ENCODE measurements at places on chromosomes 13 and 19.
A peak's percentile ranks its signal among the peaks of the same experiment; 100 is the strongest.

DNA sequence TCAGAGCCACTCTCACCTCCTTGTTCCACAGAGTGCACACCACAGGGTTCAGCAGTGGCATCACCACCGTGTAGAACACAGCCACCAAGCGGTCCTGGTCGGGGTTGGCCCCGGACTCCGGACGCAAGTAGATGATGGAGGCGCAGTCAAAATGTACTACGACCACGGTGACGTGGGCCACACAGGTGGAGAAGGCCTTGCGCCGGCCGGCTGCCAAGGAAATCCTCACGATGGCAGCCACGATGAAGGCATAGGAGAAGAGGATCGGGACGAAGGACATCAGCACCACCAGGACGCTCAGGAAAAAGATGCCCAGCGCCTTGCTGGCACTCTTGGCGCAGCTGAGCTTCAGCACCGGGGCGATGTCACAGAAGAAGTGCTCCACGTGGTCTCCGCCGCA, 33.9 kb downstream of the SYDE1 start:
- no peak for DNase-seq

DNA sequence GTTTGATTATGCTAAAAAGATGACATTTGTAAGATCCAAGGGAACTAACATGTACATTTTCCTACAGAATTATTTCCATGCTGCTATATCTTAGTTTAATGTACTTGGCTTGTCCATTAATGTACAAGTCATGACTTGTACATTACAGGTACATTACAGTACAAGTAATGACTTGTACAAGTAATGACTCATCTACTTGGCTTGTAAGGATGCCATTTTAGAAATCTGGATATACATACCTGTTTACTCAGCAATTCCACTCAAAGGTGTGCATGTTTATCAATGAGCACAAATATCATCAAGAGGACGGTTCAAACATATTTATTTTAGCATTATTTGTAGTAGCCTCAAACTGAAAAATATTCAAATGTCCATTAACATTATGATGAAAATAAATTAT, 87.0 kb upstream of the TRPC4 start:
- no peak for DNase-seq

- no peak for DNase-seq
These were observed 252.8 kb downstream of the RFC3 start for GRCh38 chr13:34070544-34071303.

DNA sequence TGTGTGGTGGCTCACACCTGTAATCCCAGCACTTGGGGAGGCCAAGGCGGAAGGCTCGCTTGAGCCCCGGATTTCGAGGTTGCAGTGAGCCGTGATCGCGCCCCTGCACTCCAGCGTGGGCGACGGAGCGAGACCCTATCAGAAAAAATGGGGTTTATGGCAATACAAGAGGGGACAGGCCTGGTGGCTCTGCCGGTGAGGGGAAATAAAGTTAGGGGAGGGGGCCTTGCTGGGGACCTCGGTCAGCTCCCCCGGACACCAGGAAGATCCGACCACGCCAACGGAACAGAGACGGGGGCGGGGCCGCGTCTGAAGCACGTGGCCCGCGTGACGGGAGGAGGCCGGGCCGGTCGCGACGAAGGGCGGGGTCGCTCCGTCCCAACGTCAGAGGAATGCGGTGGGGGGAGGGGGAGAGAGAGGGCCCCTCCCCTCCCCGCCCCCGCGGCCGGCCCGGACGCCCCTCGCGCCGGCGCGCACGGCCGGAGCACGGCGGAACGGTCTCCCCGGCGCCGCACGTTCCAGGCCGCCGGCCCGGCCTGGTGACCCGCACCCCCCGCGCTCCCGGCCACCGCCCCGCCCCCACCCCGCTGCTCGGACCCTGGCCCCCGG, 1.9 kb upstream of the HNRNPL start:
- peak; percentile 89 for DNase-seq

- DNase-seq, result no peak
These were observed 324.9 kb downstream of the UQCRFS1 start for GRCh38 chr19:28887920-28888618.

DNA sequence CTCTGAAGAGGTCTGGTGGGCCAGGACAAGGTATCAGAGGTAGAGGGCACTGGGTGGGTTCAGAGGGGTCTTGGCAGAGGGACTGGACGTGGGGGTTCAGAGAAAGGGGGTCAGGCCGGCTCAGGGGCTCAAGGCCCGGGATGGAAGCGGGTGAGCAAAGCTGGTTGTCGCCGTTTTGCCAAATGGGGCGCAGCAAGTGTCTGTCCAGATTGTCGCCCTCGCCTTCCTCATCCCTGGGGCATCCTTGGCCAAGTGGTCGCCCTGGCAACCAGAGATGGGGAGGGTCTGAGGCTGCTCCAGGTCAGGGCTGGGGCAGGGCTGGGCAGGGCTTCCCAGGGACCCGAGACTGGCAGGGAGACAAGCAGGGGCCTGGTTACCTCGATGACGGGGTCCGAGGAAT, 6.8 kb downstream of the DOHH start:
- DNase-seq, result no peak

DNA sequence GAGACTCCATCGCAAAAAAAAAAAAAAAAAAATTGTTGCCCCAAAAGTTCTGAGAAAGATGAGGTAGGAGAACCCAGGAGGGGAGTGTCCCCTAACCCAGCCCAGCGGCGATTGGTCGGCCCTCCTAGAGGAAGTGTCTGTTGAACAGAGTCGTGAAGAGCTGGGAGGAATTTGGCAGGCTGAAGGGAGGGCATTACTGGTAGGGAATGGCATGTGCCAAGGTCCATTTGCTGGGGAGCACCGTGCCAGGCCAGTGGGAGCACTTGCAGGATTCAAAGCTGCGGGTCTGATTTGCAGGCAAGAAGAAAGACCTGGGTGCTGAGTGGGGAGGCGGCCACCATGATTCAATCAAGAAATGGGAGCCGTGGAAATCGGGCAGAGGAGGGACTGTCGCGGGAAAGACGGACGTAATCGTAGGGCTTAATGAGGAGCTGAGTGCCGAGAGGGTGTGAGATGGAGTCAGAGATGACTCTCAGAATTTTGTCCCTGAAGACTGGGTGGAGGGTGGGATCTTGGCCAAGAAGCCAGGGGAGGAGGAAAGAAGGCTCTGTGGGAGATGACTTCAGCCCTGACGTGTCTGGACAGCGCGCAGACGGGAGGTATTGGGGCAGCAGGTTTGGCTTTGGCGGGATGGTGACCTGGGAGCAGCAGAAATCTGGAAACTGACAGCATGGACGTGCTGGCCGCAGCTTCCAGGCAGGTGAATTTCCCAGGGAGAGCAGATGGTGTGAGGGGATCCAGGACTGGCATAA, 15.4 kb downstream of the CERS4 start:
- DNase-seq, result no peak

DNA sequence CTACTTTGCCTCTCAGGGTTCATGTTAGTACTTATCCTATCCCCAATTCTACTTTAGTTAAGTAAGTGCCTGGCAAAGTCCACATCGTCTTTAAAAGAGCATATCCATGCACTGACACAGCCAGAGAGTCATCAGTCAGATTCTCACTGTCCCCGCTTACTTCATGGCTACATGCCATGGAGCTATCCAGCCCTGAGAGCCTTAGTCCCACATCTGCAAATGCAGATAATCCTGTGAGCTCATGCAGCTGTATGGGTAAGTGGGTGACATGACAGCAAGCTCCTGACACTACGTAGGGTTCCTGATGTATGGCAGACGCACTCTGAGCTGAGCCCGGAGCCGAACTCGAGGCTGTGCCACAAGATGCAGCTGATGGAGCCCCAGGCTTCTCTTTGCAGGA, 661.5 kb downstream of the LIG4 start:
- no peak for DNase-seq

DNA sequence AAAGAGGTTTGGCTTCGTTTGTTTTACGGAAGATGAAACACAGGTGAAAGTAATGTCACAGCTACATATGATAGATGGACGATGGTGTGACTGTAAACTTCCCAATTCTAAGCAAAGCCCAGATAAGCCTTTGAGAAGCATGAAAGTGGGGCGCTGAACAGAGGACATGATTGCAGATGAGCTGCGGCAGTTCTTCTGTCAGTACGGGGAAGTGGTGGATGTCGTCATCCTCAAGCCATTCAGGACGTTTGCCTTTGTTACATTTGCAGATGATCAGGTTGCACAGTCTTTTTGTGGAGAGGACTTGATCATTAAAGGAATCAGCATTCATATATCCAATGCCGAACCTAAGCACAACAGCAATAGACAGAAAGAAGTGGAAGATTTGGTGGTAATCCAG, 111.5 kb upstream of the DIAPH3 start:
- DNase-seq, result no peak

GRCh38 chr13:44719857-44720671, 143.9 kb upstream of the TSC22D1 start:
- peak; percentile 81 for DNase-seq

GRCh38 chr19:10431943-10432735, 11.8 kb downstream of the PDE4A start:
- DNase-seq, result no peak

DNA sequence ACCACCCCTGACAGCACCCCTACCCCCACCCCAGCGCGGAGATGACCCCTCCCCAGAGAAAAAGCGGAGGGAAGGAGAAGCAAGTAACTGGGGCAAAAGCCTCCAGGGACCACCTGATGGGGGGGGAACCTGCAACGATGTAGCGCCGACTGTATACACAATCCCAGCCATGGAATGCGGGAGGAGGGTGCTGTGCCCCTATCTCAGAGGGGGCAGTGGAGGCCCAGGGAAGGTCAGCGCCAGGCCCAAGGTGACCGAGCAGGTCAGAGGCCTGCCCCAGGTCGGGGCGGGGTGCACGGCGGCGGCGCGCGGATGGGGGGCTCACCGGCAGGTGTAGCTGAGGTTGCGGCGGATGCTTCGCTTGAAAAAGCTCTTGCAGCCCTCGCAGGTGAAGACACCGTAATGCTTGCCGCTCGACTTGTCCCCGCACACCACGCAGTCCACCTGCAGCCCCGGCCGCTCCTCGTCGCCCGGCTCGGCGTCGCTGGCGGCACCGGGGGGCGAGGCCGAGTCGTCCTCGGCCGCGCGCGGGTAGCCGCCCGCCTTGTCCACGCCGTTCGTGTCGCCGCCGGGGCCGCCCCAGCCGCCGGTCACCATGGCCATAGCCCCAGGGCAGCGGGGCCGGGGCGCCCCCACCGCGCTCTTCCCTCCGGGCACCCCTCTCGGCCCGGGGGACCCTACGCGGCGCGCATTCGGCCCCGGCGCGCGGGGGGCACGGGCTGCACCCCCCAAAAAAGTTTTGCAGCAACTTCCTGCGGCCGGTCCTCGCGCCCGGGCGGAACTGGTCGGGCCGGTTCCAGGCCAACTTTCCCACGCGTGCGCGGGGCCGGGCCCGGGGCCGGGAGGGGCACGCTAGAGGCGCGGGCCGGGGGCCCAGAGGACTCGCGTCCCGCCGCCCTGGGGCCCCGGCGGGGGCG, 843 bp downstream of the NR2F6 start:
- no peak for DNase-seq

DNA sequence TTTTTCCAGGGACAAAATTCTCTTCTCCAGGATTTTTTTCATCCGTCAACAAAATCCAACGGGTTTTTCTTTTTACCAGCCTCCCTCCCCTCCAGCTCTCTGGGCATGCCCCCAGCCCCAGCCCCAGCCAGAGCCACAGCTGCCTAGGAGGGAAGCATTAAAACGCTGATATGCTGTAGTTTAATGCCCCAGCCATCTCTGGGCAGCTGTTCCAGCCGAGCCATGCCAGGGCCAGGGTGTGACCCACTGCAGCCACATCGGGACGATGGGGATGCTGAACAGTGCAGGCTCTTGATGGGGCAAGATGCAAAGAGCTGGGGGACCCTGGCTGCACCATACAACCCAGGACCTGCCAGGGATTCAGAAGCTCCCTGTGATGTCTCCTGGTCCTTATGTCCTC, 32.1 kb downstream of the TSHZ3 start:
- DNase-seq, result no peak

GRCh38 chr13:110330491-110331011, 23.5 kb downstream of the COL4A2 start:
- peak; percentile 93 for DNase-seq

DNA sequence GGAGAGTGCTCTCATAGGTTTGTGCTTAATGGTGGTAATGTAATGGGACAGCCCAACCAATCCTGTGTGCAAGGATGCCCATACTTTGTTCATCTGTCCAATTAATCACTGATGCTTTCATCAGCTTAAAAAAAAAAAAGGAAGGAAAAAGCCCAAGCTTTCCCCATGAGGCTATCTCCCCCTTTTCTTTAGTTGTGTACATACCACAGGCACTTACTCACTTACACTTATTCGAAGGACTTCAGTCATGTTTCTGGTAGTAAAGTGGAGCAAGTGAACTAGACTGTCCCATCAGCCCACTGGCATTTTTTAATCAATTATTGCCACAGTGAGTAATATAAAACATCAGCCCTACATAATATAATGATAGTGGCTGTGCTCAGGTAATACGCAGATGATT, 183.5 kb upstream of the UFM1 start:
- no peak for DNase-seq

- DNase-seq, result no peak
These were observed 15.2 kb upstream of the F7 start for GRCh38 chr13:113090415-113090770.

DNA sequence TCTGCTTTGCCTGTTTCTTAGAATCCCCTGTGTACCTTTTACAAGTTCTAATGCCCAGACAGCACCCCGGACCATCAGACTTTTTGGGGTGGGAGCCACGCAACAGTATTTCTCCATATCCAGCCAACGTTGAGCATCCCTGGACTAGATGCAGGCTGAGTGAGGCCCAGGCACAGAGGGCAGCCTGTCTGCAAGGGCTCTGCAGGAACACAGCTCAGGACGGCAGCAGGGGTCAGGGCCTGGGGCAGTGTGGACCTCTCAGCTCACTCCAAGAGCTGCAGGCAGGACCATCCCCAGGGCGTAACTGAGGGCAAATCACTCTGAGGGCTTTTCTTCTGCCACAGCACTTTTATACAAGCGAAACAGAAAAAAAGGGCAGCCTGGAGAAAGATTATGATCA, 95.8 kb downstream of the DNAJC15 start:
- DNase-seq, result no peak

- no peak for DNase-seq
These were observed 109.2 kb downstream of the SGCG start for GRCh38 chr13:23289917-23290357.

Data from SJSA1 (cell line).